ENCODE measurements at places on chromosomes 2 and 18.

GRCh38 chr2:17995593-17995992, 117.1 kb downstream of the KCNS3 start:
- DNase-seq, result no peak

DNA sequence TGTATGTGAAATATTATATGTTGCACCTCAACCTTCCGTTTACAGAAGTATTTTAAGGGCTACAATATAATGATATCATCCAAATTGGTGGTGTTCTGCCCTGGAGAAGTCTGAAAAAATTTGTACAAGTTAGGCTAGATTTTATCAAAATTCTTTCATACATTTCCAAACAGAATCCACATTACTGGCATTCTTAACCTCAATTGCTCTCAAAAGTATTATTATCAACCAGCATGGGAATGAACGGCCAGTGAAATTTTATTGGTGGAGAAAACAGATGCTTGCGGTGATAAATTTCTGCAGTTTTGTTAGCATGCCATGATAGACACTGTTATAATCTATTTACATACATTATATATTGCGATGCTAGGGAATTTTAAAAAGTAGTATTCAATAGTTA, 88.3 kb upstream of the TFPI start:
- DNase-seq, result no peak

- DNase-seq, result no peak
Measured at GRCh38 chr2:95759481-95760246, 167.9 kb downstream of the TRIM43 start.

DNA sequence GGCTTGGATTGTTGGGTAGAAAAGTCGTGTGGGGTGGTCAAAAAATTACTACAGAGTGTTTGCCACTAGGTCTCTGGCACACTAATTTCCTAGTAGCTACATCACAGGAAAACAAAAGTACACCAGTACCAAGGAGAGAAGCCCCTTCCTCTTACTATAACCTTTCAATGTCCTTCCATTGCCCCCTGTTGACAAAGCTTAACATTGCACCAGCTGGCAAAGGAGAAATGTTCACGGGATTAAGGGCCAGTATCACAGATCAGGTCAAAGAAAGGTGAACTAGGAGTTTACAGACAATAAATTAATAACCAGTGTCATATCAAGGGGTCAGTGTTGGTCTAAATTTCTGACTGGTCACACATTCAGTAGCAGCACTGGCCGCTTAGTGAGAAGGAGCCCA, 1139.6 kb upstream of the FAM98A start:
- DNase-seq, result no peak

- peak; percentile 10 for DNase-seq
Measured at GRCh38 chr18:24176727-24177416, 38.0 kb downstream of the CABYR start.

- no peak for DNase-seq
Measured at GRCh38 chr18:77105680-77106079, 26.9 kb downstream of the MBP start.

DNA sequence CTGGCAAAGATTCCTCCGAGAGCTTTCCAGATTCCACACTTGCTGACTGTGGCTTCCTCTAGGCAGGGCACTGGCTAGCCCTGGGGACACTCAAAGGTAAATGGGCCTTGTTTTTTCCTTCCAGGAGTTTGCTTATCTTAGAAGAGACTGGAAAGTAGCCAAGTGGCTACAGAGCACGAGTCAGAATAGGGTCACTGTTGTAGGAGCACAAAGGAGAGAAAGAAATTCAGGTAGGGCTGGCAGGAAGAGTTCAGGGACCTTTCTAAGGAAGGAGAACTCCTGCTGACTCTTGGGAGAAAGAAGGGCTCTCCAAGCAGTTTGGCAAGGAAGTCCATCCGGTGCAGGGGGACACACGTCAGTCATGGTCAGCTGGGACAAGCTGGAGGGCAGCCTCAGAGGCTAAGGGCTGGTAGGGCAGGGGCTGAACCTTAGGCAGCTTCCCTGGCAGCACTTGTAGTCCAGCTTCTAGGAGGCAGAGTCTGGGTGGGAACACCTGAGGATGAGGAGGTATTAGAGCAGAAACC, 39.5 kb downstream of the NIFK start:
- DNase-seq, result no peak

GRCh38 chr2:72004976-72005375, 142.7 kb downstream of the CYP26B1 start:
- DNase-seq, result no peak

DNA sequence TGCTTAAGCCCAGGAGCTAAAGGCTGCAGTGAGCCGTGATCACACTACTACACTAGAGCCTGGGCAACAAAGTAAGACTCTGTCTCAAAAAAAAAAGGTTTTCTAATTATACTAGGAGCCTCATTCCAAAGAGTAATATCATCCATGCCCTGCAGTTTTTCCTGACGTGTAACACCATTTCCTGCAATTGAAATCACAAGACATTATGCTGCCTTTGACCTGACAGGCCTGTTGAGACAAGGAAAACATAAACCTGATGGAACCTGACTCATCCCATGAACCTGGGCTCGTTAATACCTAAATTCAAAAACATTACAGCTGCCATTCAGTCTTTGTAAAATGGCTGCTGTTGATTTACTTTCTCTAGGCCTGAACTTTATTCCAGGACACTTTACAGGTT, 58.7 kb upstream of the PEX13 start:
- no peak for DNase-seq

GRCh38 chr2:137937778-137938177, 26.5 kb upstream of the HNMT start:
- no peak for DNase-seq

- DNase-seq, result no peak
Measured at GRCh38 chr2:45279356-45279755, 270.1 kb upstream of the SIX2 start.

DNA sequence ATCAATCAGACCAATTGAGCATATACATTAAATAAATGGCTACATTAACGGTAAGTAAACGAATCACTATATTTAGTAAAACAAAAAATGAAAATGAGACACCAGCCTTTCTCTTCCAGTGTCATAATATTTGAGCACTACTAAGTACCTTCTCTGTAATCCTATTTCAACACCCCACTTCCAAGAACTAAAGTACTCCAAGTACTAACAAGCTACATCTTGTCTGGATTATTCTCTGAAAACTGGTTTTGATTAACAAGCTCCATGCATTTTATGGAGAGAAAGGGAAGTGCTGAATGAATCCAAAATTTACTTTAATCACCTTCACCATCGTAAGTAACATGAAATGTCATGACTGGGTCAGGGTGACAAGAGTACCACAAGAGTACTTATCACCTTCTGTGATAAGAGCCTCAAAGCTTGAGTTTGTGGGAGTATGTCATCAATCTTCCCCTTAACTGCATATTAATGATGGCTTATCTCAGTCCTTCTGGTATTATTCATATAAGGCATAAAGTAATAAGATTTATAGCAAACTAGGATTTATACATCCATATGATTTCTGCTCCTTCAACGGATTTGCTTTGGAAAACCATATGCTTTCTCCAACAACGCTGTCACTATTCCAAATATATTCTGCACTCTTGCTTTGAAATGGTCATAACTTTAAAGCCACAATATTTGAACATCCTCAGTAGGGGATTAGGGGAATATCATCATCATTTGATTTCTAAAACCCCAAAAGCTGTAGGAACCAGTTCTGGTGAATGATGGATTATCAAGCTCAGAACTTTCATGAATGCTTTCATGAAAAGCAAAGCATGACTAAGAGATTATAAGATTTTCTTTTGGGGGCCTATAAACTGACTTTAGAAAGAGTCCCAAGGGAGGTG, 127.0 kb downstream of the ANTXR1 start:
- no peak for DNase-seq

GRCh38 chr2:85243101-85244072, 84.4 kb downstream of the TGOLN2 start:
- DNase-seq, result no peak

DNA sequence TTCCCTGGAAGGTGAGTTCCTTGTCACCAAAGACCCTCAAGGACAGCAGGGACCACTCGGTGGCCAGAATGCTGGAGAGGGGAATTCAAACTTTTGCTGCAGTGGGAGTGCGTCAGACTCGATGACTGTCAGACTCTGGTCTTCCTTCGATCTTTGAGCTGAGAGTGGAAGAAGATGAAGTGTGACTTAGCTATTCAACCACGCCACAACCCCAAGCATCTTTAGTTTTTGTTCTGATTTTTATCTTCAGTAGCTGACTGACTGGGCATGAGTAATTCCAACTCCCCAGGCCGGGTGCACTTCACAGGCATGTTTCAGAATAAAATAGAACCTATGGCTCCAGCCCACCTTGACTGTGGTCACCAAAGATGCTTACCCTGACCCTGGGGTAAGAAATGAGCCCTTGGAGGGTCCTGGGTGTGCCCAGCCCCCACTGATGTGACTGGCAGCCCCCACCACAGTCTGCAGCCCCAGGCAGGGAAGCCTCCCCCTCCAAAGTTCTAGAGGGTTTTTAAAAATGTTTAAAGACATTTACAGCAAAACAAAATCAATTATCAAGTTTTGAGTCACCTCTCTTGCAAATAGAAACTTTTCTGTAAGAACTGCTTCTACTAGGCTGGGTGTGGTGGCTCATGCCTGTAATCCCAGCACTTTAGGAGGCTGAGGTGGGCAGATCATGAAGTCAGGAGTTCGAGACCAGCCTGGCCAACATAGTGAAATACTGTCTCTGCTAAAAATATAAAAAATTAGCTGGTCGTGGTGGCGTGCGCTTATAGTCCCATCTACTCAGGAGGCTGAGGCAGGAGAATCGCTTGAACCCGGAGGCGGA, 24.9 kb upstream of the YWHAQ start:
- peak; percentile 4 for DNase-seq

DNA sequence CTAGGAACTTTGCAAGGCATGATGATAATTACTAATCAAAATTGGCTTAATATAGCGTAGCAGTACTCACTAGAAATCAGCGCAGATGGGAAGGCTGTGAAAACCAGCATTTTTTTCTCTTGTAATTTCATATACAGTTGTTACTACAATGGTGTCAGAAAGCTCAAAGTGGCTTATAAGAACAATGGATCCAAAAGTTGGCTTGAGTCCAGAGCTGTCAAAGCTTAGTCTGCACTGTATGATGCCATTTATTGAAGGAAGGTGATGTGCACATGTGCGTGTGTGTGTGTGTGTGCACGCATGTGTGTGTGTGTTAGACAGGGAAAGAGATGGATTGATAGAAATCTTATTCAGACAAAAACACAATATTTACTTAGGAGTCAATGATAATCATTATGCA, 341.3 kb downstream of the TGIF1 start:
- no peak for DNase-seq

DNA sequence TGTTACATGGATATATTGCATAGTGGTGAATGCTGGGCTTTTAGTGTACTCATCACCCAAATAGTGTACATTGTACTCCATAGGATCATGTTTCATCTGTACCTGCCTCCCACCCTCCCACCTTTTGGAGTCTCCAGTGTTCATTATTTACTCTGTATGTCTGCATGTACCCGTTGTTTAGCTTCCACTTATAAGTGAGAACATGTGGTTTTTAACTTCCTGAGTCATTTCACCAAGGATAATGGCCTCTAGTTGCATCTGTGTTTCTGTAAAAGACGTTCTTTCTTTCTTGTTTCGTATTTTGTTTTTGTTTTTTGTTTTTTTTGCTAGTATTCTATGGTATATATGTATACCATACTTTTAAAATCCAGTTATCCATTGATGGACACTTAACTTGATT, 107.5 kb downstream of the MSTN start:
- DNase-seq, result no peak

DNA sequence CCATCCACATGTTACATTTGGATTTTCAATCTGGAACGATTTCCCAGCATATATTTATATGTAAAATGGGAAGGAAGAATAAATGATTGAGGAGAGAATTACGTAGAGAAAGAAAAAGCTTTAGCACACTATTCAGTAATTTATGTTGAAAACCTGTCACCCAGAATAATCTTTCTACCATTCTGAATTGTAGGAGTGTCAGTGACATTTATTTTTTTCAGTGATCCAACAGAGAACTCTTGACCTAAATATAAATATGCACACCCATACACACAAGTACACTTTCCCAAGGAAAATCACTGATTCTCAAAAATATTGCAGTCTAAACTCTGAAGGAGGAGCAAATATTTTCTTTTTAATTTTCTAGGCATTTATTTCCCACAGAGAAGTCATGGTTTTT, 140.2 kb upstream of the LRP1B start:
- no peak for DNase-seq

DNA sequence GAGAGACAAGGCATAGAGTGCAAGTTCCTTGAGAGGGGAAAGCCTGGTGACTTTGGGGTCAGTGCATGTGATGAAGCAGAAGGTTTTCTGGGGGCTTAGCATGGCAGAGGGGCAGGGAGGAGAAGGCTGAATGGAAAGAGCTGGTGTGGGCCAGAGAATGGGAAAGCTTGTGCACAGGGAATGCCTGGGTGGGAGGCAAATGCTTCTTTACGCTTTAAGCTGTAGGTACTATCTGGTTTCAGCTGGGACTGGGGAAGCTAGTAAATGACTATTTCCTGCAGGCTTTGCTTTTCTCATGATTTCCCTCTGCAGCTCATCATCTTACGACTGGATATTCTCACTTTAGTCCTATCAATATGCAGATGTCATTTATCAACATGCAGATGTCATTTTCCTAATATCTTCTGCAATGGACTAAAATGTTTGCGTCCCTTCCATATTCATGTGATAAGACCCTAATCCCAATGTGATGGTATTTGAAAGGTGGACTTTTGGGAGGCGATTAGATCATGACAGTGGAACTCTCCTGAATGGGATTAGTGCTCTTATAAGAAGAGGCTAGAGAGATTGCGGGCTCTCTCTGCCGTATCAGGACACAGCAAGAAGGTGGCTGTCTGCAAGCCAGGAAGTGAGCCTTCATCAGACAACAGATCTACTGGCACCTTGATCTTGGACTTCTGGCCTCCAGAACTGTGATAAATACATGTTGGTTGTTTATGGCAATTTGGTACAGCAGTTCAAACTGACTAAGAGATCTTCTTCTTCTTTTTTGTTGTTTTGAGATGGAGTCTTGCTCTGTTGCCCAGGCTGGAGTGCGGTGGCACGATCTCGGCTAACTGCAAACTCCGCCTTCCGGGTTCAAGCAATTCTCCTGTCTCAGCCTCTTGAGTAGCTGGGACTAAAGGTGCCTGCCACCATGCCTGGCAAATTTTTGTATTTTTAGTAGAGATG, 50.1 kb downstream of the MYCN start:
- DNase-seq, result no peak

DNA sequence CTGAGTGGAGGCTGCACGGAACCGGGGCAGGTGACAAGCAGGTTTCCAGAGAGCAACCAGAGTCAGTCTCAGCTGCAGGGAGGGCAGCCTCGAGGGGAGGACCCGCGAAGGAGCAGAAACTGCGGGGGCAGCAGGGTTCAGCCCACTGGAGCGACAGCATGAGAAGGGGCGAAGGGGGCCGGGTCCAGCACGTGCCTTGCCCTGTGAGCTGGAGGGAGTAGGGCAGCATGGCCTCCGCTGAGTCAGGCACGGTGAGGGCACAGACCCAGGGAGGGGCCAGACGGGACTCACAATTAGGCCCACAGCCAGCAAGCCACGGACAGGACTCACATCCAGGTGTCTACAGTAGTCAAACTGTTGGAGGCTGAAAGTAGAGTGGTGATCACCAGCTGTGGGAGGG, 22.7 kb upstream of the ATP9B start:
- DNase-seq, result no peak

GRCh38 chr2:177225965-177226360, 13.4 kb downstream of the HNRNPA3 start:
- no peak for DNase-seq

Data from activated CD4-positive, CD25-positive, alpha-beta regulatory T cell (primary cell).